ENCODE measurements at places on chromosomes 2 and 18. TPM values are rescaled to one million over a fixed set of nuclear protein-coding genes. Genes with fewer than 3 reads are reported as not detected.
A peak's percentile ranks its signal among the peaks of the same experiment; 100 is the strongest.

Gene MC5R
- total RNA-seq: not detected

Gene HJURP
- total RNA-seq: 0.20 TPM

Gene GKN2
- total RNA-seq: not detected

- no peak for DNase-seq
- H3K4me3 ChIP-seq: no peak overlapping the region
- no peaks in the 10 kb centered on the region for H3K27me3 ChIP-seq
- no peak overlapping the region for H3K27ac ChIP-seq
Measured at GRCh38 chr18:41372046-41372665, 582.9 kb upstream of the PIK3C3 start.

Gene SLC16A14
- 0.51 TPM for total RNA-seq

DNA sequence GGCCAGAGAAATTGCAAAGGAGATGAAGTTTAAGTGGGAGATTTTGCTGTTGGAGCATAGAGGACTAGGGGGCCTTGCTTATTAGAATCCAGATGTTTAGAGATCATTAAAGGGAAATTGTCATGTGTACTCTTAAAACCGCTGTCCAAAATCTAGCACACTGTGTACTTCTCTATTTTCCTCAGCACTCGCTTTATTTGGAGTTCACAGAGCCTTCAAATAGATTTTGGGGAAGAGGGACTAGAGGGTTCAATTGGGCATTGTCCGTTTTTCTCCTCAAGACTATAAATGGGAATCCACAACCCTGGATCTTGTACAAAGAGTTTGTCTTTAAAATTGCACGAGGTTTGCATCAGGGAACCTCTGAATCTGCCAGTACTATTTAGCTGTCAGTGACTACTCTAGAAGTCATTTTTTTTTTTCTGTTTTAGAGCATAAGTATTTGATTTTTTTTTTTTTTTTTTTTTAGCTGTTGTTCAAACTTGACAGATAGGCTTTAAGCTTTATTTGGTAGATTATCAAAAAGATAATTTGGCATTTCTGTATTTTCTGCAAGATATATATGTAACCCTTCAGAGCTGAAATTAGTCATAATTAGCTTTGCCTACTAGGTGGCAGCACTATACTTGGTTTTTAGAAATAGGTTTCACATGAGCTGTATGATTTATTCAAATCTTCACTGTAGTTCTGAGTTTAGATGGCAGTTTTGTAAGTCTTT lies 14.2 kb downstream of the PMS1 start:
- no peak overlapping the region for H3K4me3 ChIP-seq
- no peak overlapping the region for H3K27ac ChIP-seq
- no peak for DNase-seq

Gene SDC1
- 1.2 TPM for total RNA-seq

DNA sequence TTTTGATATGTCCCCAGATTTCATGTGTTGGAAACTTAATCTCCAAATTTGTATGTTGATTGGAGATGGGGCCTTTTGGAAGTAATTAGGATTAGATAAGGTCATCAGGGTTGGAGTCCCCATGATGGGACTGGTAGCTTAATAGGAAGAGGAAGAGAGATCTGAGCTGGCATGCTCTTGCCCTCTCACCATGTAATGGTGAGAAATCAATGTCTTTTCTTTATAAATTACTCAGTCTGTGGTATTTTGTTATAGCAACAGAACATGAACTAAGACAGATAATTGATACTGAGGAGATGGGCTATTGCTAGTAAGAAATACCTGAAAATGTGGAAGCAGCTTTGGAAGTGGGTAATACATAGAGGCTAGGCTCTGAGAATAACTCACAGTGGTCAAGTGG lies 48.0 kb downstream of the CDC42EP3 start:
- H3K27me3 ChIP-seq: no peaks in the 10 kb centered on the region
- H3K27ac ChIP-seq: no peak overlapping the region
- H3K4me1 ChIP-seq: peaks cover 7% of the 10 kb centered on the region
- no peak overlapping the region for H3K4me3 ChIP-seq

Gene SNORC
- total RNA-seq: 0.12 TPM

GRCh38 chr2:18645315-18645714 lies 55.9 kb upstream of the NT5C1B start:
- H3K27me3 ChIP-seq: no peaks in the 10 kb centered on the region
- H3K4me1 ChIP-seq: no peaks in the 10 kb centered on the region
- no peak overlapping the region for H3K27ac ChIP-seq
- DNase-seq: no peak
- H3K36me3 ChIP-seq: no peaks in the 10 kb centered on the region

DNA sequence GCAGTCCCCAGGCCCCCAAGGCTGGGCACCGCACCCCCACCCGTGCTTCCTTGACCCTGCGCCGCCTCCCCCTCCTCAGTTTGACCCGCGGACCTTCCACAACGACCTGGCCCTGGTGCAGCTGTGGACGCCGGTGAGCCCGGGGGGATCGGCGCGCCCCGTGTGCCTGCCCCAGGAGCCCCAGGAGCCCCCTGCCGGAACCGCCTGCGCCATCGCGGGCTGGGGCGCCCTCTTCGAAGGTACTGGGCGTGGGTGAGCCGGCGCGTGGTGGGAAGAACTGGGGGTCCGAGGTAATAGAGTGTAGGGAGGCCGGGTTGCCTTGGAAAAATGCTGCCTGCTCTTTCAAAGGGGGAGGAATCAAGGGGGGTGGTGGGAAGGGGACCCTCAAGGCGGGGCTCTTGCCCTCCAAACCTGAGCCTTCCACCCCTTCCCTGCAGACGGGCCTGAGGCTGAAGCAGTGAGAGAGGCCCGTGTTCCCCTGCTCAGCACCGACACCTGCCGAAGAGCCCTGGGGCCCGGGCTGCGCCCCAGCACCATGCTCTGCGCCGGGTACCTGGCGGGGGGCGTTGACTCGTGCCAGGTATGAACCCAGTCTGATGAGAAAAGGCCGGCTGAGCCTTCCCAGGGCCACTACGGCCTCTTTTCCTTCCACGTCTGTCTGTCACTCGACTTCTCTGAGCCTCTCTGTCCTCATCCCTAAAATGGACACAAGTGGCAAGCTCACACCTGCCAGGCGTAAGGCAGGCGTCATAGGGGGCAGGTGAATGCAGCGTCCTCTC lies 2.6 kb downstream of the PRSS56 start:
- H3K4me1 ChIP-seq: peaks cover 25% of the 10 kb centered on the region
- H3K36me3 ChIP-seq: no peaks in the 10 kb centered on the region
- peak overlapping the region; percentile 90 for H3K27ac ChIP-seq

Gene IL36B
- not detected for total RNA-seq

Gene CXCR4
- 4.3 TPM for total RNA-seq

DNA sequence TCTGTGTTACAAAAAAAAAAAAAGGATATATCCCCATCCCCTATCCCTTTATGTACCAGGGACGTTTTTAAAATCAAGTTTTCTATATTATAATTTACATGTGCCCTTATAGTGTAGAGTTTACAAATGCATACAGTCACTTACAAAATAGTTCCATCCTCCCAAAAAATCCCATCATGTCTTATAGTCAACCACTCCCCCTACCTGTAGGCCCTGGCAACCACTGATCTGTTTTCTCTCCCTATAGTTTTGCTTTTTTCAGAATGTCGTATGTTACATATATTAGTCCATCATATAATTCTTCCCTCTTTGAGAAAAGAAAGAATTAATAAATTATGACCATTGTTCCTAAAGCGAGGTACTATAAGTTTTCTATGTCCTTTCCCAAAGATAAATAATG lies 17.8 kb downstream of the CFAP210 start:
- H3K4me1 ChIP-seq: no peaks in the 10 kb centered on the region
- H3K27ac ChIP-seq: no peak overlapping the region
- H3K4me3 ChIP-seq: no peak overlapping the region
- H3K36me3 ChIP-seq: no peaks in the 10 kb centered on the region
- no peaks in the 10 kb centered on the region for H3K27me3 ChIP-seq

DNA sequence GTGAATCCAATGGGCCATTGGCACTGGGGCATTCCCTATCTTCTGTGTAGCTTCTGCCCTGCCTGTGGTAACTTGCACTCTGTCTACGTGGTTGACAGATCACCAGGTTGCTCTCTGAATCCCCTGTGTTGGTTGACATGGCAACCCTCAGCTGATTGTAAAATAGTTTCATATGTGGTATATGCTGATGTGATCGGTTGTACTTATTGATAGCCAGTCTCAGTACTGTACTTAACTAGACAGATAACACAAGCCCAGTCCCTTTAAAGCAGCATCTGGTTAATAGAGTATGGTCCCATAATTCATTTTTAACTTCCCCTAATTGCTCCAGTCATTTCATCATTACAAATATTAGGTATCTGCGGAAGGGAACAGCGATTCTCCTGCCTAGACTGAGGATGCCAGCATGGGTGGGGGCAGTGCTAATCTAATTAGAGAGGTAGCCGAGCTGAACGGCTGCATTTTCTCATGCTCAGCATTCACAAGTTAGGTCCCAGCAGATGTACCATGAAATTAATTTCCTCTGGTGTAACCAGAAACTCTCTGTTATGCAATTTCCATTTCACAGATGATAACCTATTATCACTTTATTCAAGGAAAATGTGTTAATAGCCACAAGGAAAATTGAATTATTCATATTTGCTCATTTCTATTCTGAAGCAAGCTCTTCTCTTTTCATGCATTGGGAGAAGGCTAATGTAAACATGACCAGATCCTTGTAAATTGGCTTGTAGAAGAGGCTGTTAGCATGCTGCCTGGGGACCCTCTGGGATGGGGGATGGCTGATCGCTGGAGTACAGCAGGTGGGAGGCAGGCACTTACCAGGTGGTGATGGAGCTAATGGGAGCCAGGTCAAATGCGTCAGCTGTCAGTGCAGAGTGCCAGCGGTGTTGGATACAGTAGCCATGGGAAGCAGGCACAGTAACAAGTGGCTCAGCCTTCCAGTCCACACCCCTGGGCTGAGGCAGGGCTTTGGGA lies 608.3 kb downstream of the GALR1 start:
- H3K27ac ChIP-seq: no peak overlapping the region
- no peak for DNase-seq
- H3K36me3 ChIP-seq: no peaks in the 10 kb centered on the region
- no peak overlapping the region for H3K4me3 ChIP-seq

DNA sequence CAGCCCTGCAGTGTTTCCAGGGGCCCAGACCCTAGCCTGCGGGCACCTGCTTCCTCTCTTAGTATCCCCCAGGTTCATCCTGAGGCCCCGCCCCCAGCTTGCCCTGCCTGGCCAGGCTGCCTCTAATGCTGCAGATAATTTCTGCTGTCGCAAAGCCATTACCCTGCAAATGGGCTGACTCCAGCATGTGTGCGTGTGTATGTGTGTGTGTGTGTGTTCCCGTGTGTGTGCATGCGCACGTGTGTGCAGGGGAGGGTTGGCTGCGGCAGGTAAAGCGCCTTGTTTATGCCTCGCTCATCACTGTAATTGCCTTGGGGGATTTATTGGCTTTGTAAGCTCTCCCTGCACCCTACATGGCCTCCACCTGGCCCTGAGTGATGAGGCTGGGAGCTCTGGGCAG lies 7.6 kb upstream of the PRSS56 start:
- H3K27me3 ChIP-seq: no peaks in the 10 kb centered on the region
- no peaks in the 10 kb centered on the region for H3K36me3 ChIP-seq
- peaks cover 26% of the 10 kb centered on the region for H3K4me1 ChIP-seq
- no peak overlapping the region for H3K4me3 ChIP-seq
- no peak overlapping the region for H3K27ac ChIP-seq

DNA sequence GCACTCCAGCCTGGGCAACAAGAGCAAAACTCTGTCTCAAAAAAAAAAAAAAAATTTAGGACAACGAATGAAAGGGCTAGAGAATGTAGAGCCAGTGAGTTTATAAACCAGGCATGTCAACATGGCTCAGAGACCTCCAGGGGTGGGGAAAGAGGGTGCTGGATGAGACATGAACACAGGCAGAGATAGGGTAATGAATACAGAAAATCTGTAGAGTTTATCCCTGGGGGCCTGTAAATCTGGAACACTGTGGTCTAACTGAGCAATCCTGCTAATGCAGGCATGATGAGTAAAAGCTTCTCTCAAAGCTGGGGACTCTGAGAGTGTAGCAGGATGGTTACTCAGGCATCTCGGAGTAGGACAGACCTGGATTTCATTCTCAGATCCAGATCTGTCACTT lies 59.2 kb upstream of the IGFBP2 start:
- DNase-seq: no peak
- H3K4me1 ChIP-seq: peaks cover 19% of the 10 kb centered on the region
- H3K27ac ChIP-seq: peak overlapping the region; percentile 56
- H3K4me3 ChIP-seq: no peak overlapping the region

- no peak for DNase-seq
- no peaks in the 10 kb centered on the region for H3K4me1 ChIP-seq
- no peak overlapping the region for H3K27ac ChIP-seq
- no peak overlapping the region for H3K4me3 ChIP-seq
Measured at GRCh38 chr2:67341336-67341735, 55.8 kb upstream of the ETAA1 start.

Data from gastrocnemius medialis (tissue), 4 donors.